ENCODE measurements at places on chromosomes 5 and 9.

- no peak for DNase-seq
Measured at GRCh38 chr5:17069995-17070511, 134.0 kb upstream of the MYO10 start.

- no peak for DNase-seq
Measured at GRCh38 chr5:1831677-1832313, 30.6 kb downstream of the NDUFS6 start.

- no peak for DNase-seq
Measured at GRCh38 chr9:137744632-137745183, 125.9 kb downstream of the EHMT1 start.

DNA sequence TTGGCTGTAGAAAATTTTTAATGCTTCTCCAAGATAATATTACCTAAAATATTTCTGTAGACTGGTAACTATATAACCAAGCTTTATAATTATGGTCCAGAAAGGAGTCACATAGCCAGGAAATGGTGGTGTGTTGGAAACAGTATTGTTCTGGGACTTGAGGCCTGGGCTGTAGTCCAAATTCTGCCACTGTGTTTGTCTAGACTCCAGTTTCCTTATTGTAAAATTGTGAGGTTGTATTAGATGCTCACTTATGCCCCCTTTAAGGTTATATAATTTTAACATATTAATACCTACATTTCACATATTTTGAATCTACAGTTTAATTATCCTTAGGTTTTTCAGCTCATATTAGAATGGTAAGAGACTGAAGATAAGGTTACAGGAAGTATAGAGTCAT is 42.4 kb downstream of the STX17 start:
- no peak for DNase-seq

DNA sequence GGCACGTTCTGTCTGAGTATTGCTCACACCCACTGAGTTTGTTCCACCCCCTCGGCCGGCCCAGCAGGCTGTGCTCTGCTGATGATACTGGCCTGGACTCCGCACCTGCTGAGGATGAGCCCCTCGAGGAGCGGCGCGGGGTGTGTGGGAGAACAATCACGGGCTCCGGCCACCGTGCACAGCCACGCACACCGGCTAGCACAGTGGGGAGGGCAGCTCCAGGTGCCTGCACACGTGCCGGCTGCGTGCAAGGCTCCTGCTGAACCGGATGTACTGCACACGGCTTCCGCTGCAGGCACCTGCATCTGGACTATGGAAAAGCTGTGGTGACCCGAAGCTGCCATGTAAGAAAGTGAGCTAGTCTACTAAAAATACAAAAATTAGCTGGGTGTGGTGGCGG is 485.2 kb upstream of the CDH9 start:
- no peak for DNase-seq

GRCh38 chr5:168914491-168914890 is 335.3 kb upstream of the PANK3 start:
- no peak for DNase-seq

DNA sequence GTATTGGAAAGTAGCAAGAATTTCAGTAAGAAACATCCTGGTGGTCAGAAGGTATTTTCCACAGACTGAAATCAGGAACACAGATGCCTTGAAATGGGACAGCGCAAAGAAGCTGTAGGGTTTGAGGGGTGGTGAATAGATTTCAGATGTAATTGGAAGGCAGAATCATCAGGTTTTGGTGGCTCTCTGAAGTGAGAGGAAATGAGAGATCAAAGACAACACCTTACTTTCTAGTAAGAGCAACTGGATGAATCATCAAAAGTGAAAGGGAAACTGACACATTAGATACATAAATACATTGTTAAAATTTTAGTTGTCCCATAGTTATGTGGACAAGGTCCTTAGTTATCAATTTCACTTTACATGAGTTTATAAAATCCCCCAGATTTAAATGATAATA is 188.2 kb upstream of the SLC27A6 start:
- DNase-seq, result no peak

DNA sequence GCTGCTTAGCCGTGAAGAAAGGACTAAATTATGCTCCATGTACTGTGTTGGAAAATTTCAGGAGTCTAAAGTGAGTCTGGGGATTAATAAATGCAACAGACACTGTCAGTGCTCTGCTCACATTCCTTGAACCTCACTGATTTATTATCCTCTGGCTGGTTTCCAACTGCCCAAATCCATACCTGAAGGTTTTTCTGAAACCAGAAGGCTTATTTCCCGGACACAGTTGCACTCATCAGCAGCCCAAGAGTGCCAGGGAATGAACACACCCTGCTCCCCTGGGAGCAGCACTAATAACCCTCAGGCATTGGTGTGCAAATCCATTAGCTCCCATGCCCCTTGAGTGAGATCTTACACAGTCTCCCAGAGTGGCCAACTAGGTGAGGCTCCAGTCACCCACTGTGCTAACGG is 38.7 kb downstream of the F2R start:
- DNase-seq, result no peak

All from NCI-H345 (cell line).